ENCODE measurements at places on chromosomes 6 and 20.
A peak's percentile ranks its signal among the peaks of the same experiment; 100 is the strongest.

- peak; percentile 14 for DNase-seq
Observed at GRCh38 chr6:15109338-15110090, 136.4 kb upstream of the JARID2 start.

GRCh38 chr20:12095180-12095920 is 177.7 kb downstream of the BTBD3 start:
- no peak for DNase-seq

DNA sequence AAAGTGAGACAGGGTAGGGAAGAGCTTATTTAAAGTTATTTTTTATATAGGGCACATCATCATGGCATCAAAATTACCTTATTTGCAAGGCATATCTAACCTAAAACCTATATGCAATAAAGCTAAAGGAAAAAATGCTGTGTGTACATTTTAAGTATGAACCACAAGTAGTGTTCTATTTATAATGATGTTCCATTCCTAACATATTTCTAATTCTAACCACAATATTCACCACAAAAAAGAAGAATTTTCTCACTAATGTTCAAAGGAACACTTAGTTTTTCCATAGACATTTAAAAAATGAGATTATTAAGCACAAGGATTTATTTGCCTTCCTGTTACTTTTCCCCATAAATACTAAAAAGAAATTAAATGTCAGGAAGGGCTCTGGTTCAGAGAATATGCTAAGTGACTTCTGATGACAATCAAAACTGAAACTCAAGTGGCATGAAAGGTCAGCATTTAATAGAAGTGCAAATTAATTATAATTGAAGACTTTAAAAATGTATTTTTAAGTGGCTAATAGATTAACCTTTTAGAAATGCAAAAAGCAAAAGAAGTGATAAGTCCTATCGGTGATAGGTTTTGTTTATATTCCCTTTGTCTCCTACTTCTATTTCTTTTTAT is 25.1 kb downstream of the GPR63 start:
- DNase-seq = no peak

DNA sequence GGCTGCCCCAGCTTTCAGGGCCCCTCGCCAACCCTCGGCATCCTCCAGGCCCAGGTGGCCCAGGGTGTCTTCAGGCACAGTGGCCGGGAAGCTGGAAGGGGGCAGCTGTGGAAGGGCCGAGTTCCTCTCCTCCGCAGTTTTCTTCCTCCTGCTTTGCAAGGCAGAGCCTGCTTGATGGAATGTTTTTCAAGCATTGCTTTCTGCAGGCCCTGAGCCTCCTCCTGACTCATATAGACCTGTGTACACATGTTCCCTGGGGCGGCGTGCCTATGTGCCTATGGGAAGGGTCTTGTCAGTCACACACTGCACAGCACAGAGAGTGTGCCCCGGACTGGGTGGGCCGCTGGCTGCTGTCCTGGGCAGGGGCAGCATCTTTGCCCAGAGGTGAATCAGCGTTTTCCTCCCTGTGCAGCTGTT is 107.5 kb downstream of the ERMARD start:
- no peak for DNase-seq

GRCh38 chr6:145347216-145347615 is 388.1 kb downstream of the EPM2A start:
- no peak for DNase-seq

- no peak for DNase-seq
Observed at GRCh38 chr20:1831606-1832005, 63.6 kb upstream of the SIRPA start.

- no peak for DNase-seq
Observed at GRCh38 chr6:39923861-39924260, 10.4 kb downstream of the MOCS1 start.

GRCh38 chr6:119116712-119117281 is 38.3 kb upstream of the FAM184A start:
- DNase-seq = peak; percentile 16

GRCh38 chr6:40721271-40721952 is 134.2 kb upstream of the LRFN2 start:
- DNase-seq = peak; percentile 48

DNA sequence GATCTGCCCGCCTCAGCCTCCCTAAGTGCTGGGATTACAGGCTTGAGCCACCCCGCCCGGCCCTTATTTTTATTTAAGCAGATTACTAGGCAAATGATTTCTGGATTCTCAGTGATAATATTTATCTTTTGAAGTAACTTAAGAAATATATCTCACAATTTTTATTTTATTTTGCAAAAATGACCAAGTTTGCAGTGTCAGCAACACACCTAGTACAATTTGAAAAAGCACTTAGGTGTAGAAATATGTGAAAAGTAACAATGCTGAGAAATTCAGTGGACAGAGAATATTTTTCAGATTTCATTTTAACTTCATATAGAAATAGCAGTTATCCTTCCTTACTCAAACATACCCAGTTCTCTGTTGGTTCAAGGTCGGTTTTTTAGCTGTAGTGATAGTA is 78.9 kb upstream of the XRN2 start:
- no peak for DNase-seq

- no peak for DNase-seq
Observed at GRCh38 chr20:595330-596308, 14.5 kb downstream of the TCF15 start.

DNA sequence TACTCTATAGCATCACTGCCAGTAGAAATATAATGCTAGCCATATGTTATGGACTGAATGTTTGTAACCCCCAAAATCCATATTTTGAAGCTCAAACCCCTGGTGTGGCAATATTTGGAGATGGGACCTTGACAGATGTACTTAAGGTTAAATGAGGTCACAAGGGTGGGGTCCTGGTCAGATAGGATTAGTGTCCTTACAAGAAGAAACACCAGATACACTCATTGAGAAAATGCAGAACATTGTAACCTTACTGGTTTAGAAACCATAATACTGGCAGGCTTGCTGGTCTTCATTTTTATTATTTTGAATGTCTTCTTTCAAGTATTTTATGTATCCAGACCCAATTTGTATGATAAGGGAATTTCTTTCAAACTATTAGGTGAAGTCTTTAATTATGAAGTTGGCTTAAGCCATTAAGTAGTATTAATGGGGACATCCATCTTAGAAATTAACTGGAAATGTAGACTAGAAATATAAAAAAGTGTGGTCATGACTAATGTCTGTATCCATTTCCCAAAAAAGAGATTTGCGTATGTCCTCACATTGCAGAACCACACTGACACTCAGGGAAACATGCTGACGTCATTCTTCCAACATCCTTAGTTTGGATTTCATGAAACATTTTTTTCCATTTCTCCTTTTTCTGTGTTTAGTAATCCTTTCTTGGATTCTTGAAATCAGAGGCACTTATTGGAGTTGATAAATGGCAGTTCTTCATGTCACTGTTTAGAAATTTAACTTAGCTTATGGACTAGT is 32.4 kb downstream of the SLC16A10 start:
- no peak for DNase-seq

DNA sequence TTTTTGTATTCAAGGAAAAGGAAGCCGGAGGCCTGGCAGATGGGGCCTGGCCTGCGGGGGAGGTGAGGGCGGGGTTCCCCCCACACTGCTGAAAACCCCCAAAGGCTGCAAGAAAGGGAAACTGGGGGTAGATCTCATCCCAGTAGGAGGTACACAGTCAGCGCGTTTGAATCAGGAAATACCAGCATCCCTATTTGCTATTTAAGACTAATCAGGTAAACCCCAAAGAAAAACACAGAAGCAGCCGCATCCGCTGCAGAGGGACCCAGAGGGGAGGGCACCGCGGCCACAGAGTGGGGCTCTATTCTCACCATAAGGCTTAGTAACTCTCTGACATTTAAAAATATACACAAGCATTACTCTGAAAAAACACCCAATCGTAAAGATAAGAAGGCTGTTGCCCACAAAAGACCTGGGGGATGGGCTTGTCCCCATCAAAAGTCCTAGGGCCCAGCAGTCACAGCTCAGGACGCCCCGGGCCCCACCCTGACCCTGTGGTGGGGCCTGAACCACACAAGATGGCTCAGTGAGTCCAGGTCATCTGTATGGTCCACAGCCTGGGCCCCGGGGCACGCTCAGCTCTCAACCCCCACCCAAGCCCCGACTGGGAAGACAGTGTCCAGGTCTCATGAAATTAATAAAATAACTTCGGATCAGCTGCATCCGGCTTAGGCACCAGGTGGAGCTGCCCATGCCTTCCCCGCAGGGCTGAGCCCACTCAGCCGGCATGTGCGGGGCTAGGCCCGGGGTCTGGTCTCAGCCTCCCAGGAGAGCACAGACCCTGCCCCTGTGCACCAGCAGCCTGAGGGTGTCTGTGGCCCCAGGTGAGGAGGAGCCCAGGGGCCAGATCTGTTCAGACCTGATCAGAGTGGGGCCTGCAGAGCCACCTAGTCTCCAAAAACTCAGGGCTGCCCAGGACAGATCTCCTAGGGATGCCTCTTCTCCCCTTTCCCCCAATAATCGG is 31.0 kb downstream of the KCNQ2 start:
- DNase-seq = no peak

- no peak for DNase-seq
Observed at GRCh38 chr6:162942866-162943265, 215.1 kb downstream of the PACRG start.

DNA sequence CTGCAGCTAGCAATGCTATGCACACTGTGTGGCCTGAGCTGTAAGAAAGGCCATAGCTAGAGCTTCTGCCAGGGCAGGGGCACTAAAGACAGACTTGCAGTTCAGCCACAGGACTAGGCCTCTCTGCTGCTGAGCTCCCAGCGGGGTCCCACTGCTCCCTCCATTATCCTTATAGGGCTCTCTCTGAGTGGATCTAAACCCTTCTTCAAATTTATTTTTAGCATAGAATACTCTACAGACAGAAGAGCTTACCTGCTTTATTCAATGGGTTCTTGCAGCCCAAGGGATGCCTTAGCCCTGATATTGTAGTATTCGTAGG is 100.9 kb upstream of the MLN start:
- no peak for DNase-seq

- peak; percentile 56 for DNase-seq
Observed at GRCh38 chr20:53708129-53708968, 114.7 kb upstream of the ZNF217 start.

DNA sequence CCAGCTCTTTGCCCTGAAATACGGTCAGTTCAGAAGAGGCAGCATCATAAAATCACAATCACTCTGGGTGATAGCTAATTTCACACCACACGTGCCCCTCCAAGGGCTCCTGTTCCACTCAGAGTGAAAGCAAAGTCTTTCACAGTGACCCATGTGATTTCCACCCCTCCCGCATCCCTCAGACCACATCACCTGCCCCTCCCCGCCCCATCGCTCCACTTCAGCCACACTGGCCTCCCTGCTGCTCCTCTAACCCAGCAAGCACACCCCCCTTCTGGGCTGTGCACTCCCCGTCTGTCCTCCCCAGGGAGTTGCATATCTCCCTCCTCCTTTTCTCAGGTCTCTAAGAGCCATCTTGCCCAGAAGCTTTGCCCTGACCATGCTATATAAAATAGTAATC is 74.5 kb downstream of the PSMG4 start:
- peak; percentile 81 for DNase-seq

GRCh38 chr6:18893540-18894269 is 506.6 kb downstream of the RNF144B start:
- peak; percentile 63 for DNase-seq

- no peak for DNase-seq
Observed at GRCh38 chr6:12836009-12836408, 119.4 kb downstream of the PHACTR1 start.

DNA sequence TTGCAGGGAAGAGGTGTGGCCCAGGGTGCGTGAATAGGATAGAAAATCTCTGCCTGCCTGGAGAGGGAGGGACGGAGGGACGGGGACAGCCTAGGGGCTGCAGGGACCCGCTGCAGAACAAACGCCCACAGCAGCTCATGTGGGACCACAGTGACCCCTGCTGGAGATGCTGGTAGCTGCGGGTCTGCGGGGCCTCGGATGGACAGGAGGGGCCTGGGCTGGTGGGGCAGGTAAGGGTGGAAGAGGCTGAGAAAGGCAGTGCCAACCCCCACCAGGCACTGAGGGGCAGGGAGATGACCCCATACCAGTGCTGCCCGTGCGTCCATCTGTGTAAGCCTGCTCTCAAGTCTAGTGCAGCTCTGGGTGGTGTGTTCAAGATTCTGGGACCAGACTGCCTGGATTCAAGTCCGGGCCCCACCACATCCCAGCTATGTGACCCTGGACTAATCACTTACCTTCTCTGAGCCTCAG is 39.4 kb downstream of the KIAA1755 start:
- peak; percentile 85 for DNase-seq

GRCh38 chr6:30265181-30265580 is 52.0 kb upstream of the TRIM26 start:
- no peak for DNase-seq

DNA sequence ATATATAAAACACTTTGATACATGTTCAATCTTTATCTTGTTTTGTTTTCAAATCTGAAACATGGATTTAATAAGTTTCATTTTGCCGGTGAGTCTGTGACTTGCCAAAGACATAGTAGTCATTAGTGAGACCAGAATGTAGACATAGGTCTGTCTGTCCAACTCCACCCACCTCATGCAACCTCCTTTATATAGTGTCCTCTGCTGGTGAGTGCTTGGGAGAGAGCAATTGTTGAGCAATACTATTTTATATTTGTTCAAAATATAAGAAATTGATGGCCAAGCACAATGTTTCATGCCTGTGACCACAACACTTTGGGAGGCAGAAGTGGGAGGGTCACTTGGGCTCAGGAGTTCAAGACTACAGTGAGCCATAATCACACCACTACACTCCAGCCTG is 10.8 kb upstream of the LY86 start:
- no peak for DNase-seq

GRCh38 chr6:20572940-20573339 is 38.7 kb downstream of the CDKAL1 start:
- DNase-seq = no peak

GRCh38 chr6:108884211-108885059 is 36.2 kb downstream of the ARMC2 start:
- DNase-seq = no peak

GRCh38 chr6:79964607-79965081 is 17.3 kb upstream of the ELOVL4 start:
- no peak for DNase-seq

DNA sequence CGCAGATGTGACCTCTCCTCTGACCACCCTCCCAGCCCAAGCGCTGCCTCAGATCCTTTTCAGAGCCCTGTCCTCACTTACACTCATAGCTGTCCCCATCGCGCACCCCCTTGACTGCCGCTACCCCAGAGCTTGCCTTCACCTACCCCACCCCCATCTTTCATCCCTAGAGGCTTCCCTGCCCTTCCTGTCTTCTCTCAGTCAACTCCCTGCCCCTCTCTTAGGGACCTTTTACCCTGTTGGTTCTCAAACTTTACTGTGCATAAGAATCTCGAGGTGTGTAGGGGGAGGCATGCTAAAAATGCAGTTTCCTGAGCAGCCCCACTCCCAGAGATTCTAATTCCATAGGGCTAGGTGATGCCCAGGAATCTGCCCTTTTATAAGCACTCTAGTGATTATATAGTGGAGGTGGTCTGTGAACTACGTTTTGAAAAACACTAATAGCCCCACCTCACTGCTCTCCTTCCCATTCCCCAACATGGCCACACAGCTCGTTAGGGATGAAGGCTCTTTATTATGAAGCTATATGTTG is 725 bp downstream of the TM9SF4 start:
- peak; percentile 70 for DNase-seq

- no peak for DNase-seq
Observed at GRCh38 chr6:64301307-64302236, 666.0 kb downstream of the PHF3 start.

- DNase-seq = no peak
Observed at GRCh38 chr6:3433005-3433404, 23.8 kb downstream of the SLC22A23 start.

GRCh38 chr6:493840-494239 is 102.3 kb downstream of the IRF4 start:
- DNase-seq = peak; percentile 44

Measured in NCI-H82 (cell line).